ENCODE measurements at places on chromosomes 16 and 17.

GRCh38 chr16:69424935-69425784 is 741 bp downstream of the CYB5B start:
- DNase-seq: no peak

GRCh38 chr17:74712756-74713155 is at the start of gene CD300LF:
TSS of gene CD300LF (minus strand) at chr17:74712923. CDS start at chr17:74712866, 57 bp downstream.
- no peak for DNase-seq

DNA sequence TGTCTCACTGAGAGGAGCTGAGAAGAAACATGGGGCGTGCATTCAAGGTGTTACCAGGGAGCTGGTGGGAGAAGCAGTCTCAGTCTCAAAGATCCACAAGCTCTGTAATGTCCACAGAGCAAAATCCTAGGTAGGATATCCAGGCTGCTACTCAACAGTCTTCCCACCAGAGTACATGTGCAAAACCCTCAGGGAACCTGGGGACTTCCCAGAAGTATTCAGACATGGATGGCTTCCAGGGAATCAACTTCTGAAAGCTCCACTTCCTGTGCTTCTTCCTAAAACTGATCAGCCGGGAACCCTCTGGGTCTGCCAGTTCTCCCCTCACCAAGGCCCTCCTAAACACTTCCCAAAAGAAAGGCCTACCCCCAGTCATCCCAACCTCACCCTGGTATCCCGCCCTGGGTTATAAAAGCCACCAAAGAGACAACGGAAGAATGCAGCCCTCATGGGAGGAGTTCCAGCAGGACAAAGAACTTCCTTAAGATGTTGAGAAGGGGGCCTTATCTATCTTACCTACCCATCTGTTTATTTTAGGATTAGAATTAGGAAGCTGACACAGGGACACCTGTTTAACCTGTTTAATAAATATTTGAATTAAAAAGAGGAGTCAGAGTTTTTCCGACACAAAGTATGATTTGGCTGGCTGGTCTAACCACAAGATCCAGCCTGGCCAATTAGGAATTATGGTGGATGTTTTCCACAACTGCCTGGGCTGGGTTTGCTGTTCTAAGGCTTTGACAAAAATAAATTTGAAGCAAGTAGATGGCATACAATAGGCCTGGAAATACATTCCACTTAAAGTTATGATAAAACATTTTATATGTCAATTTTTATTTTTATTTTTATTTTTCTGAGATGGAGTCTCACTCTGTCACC is 37.0 kb downstream of the CUEDC1 start:
- DNase-seq: peak; percentile 74

DNA sequence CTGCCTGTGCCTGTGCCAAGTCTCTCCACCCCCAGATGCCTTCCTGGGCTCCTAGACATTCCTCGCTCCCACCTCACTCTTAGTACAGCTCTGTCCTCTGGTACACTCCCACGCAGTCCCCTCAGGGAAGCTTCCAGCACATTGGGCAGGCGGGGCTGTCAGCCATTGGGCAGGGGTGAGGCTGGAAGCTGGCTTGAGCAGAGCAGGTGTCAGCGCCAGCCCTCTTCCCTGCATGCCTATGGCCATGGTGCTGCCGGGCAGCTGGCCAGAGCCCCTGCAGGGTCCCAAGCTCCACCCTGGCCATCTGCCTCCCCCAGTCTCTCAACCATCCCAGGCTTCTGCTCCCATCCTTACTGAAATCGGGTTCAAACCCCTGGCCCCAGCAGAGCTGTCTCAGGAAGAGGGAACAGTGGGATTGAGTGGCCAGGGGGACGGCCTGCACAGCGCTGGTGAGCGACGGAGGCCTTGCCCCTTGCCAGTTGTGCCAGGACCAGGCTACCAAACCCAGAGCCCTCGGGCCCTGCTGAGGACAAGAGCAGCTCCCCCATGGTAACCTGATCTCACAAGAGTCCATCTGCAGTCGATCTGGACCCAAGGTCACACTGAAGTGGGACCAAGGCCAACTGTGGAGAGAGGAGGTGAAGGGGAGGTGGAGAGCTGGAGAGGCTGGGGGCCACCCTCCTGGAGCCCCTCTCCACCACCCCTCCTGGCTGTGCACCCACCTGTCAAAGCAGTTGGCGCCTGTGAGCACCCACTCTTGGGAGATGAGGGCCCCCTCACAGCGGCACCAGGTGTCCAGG is 2.4 kb upstream of the B9D1 start:
- peak; percentile 38 for DNase-seq

- no peak for DNase-seq
Observed at GRCh38 chr17:17321356-17322025, 18.3 kb downstream of the NT5M start.

DNA sequence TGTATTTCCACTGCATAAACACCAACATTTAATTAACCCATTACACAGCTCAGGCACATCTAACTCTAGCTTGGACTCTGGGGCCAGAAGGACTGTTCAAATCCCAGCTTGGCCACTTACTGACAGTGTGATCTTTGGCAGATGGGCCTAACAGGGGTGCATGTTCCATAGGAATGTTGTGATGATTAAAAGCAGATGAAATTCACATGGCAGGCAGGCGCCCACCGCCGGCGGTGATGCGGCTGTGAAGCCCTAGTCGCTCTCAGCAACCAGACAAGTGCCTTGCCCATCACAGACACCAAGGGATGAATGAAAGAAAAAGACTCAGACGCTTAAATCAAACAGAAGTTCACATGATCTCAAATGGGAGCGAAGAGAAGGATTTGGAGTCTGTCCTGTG is 84.6 kb upstream of the WSB1 start:
- DNase-seq: no peak

- DNase-seq: no peak
Observed at GRCh38 chr16:68003031-68003430, 3.7 kb upstream of the DPEP2 start.

GRCh38 chr17:82244413-82245133 is 15.7 kb downstream of the SLC16A3 start:
- DNase-seq: no peak

- peak; percentile 47 for DNase-seq
Observed at GRCh38 chr17:55420776-55421178, 858 bp downstream of the MMD start.

DNA sequence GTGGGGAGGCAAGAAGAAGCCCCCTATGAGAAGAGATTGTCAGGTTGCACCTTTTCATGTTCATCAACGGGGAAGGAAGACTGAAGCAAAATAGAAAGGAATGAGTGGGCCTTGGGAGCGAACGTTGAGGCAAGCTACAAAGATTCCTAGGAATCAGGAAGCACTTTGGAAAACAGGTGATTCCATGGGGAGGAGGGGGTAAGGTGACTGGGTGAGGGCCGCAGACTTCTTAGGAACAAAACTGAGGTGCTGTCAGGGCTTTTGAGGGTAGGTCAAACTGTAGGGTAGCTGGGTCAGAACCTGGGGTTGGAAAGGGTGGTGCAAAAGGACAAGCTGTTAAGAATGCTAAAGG is 528 bp downstream of the ITFG1 start:
- DNase-seq: peak; percentile 34

DNA sequence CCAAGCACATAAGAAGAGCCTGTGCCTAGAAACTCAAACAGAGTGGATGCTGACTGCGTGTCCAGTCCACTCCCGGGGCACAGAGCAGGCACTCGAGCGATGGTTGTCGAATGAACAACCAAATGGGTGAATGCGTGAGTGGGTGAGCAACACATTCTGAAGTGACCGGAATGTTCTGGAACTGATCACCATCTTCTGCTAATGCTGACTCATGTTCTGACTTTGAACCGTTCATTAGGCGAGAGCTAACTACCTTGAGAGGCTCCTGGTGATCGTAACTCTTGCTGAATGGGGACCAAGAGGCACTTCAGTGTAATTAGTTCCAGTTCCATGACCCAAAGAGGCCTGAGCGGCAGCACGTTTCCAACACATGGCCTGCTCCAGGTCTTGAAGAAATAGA is 37.9 kb downstream of the IRF8 start:
- DNase-seq: peak; percentile 7

DNA sequence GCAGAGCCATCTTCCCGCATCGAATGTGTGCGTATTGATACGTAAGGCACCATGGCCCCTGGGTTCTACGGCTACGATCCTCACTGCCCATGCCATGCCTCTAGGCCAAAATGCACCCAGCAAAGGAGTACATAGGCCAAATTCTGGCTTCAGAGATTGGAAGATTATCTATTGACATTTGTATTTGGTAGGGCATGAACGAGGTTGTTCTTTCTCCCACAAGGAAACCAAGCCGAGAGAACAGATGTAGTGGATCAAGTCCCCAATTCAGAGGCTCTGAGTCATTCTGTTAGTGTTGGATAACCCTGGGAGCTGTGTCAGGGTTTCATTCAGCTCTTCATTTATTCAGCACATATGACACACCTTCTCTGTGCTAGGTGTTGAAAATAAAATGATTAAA is 36.5 kb downstream of the HOXB1 start:
- peak; percentile 75 for DNase-seq

DNA sequence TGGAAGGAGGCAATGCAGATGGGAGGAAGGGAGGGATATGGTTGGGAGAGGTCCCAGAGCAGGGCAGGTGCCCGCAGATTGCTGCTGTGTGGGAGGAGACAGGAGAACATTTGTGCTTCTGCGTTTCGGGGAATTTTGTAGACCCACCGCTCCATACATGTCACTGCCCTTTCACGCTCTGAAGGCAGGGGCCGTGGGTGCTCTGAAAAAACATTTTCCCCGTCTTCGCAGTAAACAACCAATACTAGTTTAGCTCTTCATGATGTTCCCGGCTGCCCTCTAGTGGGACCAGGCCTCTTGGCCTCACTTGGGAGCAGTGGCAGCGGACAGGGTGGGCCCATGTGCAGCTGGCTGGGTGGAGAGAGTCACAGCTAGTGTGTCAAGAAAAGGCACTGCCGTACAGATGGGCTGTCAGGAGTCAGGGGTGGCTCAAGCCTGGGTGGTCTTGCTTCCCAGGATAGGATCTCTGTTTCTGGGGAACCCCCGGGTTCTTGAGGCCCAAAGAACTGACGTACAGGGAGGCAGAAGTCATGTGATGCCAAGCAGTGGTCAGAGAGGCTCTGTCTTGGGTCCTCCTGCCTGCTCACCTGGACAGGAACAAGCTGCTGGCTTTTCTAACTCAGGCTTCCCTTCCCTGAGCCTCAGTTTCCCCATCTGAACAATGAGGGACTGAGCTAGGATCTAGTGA is 46.5 kb upstream of the CPNE2 start:
- DNase-seq: peak; percentile 78

DNA sequence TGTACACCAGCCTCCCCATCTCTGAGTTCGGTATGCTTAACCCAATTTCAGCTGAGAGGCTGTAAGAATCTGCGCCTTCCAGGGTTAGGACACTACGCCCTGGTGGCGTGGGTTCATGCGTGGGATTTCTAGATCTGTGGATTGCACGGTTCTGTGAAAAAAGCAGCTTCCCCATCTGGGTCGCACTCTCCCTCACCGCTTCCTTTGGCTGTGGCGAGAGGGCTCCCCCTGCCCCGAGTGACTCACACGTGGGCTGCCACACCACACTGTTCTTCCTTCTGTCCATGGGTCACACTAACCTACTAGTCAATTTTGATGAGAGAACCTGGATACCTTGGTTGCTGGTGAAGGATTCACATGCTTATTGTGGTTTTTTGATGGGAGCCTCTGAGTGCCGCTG is 256.0 kb upstream of the MAF start:
- no peak for DNase-seq

DNA sequence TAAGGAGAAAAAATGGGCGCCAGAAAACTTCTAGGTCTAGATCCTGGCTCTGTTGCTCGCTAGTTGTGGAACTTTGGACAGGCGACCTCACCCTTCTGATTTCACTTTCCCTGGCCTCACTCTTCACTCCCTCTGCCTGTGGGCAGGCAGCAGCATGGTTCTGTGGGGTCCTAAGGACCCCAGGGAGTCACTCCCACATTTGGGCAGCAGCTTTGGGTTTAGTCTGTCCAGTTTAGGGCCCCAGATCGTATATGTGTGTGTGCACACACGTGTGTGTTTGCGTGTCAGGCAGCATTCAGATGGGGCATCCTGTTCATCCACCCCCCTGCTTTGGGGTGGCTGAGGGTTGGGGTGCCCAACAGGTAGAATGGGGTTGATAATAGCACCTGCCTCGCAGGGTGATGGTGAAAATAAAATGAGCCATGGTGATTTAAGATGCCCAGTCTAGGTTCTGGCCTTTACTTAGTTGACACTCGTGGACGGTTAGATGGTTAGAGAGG is 102.2 kb downstream of the RAB11FIP4 start:
- no peak for DNase-seq

GRCh38 chr17:17001874-17002520 is 30.1 kb upstream of the TNFRSF13B start:
- peak; percentile 86 for DNase-seq

DNA sequence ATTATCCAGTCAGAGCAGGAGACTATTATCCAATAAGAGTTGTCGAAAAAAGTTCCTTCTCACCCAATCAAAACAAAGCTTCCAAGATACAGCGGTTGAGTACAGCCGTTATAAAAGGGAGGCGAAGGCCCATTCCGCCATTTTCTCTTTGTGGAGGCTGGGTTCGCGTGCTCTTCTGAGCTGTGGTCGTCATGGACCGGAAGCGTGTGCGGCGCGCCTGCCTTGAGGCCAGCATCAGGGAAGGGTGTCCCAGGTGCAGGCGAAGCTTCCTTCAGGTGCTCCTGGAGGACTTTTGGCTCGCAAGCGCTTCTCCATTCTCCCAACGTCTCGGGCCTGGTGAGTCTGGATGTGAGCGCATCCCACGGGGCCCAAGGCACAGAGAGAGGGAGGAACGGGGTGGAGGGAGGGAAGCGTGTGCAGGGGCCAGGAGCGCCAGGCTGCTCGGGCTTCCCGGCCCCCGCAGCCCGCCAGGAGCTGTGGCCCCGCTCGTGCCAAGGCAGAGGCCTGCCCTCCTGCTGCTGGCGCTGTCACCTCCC is 99.2 kb downstream of the GOSR1 start:
- DNase-seq: no peak

- peak; percentile 84 for DNase-seq
Observed at GRCh38 chr16:19883296-19883965, 1.2 kb downstream of the GPRC5B start.
